T-helper 9 cell (primary cell): ENCODE measurements at places on chromosomes 7 and 10.

- DNase-seq = no peak
Measured at GRCh38 chr10:91415816-91416215, 5.7 kb downstream of the HECTD2 start.

- no peak for DNase-seq
Measured at GRCh38 chr7:41648501-41648900, 54.4 kb downstream of the INHBA start.

DNA sequence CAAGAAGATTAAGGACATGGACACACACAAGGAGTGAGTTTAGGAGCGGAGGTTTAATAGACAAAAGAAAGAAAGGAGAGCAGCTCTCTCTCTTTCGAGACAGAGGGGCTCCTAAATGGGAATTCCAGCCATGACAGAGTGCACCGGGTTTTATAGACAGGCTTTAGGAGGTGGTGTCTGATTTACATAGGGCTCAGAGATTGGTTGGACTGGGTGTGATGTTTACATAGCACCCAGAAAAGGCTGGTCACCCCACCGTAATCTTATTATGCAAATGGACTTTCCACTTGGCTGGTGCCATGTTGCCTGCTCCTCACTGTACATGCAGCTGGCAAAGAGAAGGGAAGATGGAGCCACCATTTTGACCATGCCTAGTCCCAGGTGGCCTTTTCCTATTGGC, 28.4 kb upstream of the MRC1 start:
- DNase-seq = no peak

DNA sequence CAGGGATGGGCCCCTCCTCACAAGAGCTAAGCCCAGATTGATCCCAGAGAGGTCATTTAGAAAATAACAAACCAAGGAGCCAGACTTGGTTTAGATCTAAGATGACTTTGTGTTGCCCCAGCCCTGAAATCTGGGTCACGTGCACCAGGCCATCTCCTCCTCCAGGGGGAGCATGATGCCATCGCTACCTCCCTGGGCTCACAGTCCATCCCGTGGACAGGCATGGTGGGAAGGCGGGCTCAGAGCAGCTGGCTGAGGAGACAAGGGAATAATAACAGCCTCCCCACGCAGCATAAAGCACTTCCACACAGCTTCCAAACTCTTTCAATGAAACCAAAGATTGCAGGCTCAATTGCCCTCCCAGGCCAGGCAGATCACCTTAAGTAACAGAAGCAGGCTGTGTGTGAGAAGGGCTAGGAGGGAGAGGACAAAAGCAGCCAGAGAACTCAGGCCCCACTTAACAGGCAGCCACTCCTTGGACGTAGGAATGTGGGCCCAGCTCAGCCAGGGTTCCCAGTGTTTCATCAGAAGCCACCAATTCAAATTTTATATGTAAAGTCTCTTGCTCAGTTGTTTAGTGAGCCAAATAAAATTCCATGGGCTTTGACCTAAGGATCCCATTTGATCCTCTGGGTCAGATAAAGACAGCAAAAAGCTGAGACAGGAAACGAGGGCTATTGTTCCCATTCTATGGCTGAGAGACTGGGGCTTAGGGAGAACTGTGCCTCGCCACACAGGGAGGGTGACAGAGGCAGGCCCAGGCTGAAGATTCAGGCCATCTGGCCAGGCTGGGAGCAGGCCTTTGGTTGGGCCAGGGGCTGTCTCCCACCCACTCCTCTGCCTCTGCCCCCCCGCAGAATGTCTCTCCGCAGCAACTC, 100.2 kb downstream of the COL13A1 start:
- no peak for DNase-seq
